Diencephalon (tissue), 1 donor: ENCODE measurements at places on chromosomes 2 and 18. TPM values are rescaled to one million over a fixed set of nuclear protein-coding genes. Genes with fewer than 3 reads are reported as not detected.

Gene FN1
- 156 TPM for total RNA-seq

Gene C2orf15
- 17.5 TPM for total RNA-seq

Gene MERTK
- 9.7 TPM for total RNA-seq

Gene STEAP3
- 1.8 TPM for total RNA-seq

Gene REG3A
- not detected for total RNA-seq

Gene DTNB
- 32.8 TPM for total RNA-seq

Gene IL36RN
- total RNA-seq, result not detected

Gene ECEL1
- 27.0 TPM for total RNA-seq

Gene TMX3
- 63.9 TPM for total RNA-seq

Gene SETBP1
- 42.0 TPM for total RNA-seq

Gene IL36B
- total RNA-seq, result not detected

Gene AP1S3
- 8.8 TPM for total RNA-seq

Gene LAMA3
- total RNA-seq, result 3.7 TPM

Gene RBM45
- total RNA-seq, result 20.5 TPM

Gene PARD3B
- total RNA-seq, result 16.8 TPM

Gene POTEJ
- total RNA-seq, result 0.46 TPM

Gene SMYD1
- not detected for total RNA-seq

Gene STON1
- 7.6 TPM for total RNA-seq
